NB4 (cell line): ENCODE measurements at places on chromosomes 5 and 9.

GRCh38 chr5:125970631-125971307 lies 452.4 kb upstream of the GRAMD2B start:
- DNase-seq: no peak

DNA sequence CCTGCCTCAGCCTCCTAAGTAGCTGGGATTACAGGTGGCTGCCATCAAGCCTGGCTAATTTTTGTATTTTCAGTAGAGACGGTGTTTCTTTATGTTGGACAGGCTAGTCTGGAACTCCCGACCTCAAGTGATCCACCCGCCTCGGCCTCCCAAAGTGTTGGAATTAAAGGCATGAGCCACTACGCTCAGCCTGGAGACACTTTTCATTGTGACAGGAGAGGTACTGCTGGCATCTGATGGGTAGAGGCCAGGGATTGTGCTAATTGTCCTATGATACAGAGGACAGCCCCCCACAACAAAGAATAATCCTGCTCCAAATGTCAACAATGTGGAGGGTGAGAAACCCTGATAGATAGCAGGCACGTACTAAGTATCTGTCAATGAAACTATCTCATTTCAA lies 91.3 kb upstream of the SLC25A48 start:
- no peak for DNase-seq

DNA sequence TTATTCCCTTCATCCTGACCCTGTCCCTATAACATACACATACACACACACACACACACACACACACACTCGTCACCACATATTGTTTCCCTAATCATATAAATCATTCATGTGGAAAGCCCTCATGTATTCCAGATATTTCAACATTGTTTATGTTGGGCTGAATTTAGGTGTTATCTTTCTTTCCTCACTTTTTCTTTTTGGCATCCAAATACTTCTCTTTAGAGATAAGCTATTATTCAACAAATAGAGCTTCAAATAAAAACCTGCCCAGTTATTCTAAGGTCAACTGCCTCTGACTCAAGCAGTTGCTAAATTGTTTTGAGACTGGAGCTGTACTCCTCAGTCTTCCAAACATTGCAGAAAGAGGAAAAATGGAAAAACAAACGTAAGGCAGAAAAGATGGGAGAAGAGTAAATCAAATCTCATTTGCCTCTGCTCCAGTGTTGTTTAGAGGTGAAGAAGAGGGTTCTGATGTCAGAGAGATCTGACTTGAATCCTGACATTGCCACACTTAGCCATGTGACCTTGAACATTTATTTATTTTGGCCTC lies 215.7 kb downstream of the GAS1 start:
- DNase-seq: no peak

- no peak for DNase-seq
Observed at GRCh38 chr5:9042241-9042640, 503.6 kb downstream of the SEMA5A start.

GRCh38 chr9:135036861-135037465 lies 50.5 kb upstream of the OLFM1 start:
- DNase-seq: no peak

- no peak for DNase-seq
Observed at GRCh38 chr5:150503386-150503785, 4.5 kb upstream of the NDST1 start.

GRCh38 chr5:38569180-38569579 lies 12.7 kb upstream of the LIFR start:
- DNase-seq: no peak

DNA sequence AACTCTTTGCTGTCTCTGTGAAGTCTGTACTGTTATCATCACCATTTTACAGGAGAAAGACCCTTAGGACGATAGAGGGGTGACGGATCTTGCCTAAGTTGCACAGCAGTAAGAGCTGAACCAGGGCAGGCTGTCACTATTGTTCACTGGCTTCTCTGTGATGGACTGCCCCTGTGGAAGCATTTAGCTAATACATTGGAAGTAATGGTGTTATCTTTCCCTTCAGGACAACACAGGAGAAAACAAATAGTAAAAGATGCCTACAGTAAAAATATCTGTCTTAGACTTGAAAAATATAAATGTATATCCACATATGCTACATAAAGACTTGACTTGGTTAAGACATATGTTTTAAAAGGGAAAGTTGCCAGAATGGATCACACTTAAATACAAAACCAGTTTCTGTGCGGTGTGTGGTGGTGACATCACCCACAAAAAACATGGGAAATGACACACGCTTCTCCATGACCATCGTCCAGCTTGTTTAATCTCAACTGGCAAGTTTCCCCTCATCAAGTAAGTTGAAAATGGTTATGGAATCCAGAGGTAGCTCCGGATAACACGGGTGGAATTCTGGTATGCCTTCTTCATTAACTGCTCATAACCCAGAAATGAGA lies 351.8 kb downstream of the EBF1 start:
- DNase-seq: no peak

DNA sequence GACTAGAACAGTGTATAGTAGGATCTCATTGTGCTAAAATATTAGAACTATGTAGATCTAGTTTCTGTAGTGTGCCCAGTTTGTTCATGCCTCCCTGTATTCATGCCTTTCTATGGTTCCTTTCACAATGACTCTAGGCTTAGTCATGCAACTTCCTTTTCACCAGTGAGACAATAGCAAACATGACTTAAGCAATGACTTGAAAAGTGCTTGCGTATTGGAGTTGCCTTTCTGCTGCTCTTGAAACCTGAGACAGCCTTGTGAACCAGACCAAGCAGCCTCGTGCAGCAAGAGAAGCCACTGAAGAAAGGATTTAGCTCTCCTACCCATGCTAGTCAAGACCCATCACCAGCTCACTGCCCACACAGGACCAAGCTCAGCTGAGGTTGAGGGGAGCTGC lies 294.5 kb upstream of the TAS2R1 start:
- peak; percentile 67 for DNase-seq

- DNase-seq: no peak
Observed at GRCh38 chr5:89105171-89105695, 222.2 kb upstream of the MEF2C start.

GRCh38 chr5:77563475-77563874 lies 71.4 kb upstream of the WDR41 start:
- no peak for DNase-seq

GRCh38 chr9:68702493-68702892 lies 2.5 kb upstream of the PIP5K1B start:
- DNase-seq: no peak

- no peak for DNase-seq
Observed at GRCh38 chr9:75664597-75664996, 225.9 kb upstream of the PCSK5 start.
